ENCODE measurements at places on chromosomes 5 and 9.
A peak's percentile ranks its signal among the peaks of the same experiment; 100 is the strongest.

- no peak for DNase-seq
These were observed 218.7 kb downstream of the MELK start for GRCh38 chr9:36791222-36791950.

GRCh38 chr9:115923903-115924668 is 229.5 kb upstream of the PAPPA start:
- no peak for DNase-seq

DNA sequence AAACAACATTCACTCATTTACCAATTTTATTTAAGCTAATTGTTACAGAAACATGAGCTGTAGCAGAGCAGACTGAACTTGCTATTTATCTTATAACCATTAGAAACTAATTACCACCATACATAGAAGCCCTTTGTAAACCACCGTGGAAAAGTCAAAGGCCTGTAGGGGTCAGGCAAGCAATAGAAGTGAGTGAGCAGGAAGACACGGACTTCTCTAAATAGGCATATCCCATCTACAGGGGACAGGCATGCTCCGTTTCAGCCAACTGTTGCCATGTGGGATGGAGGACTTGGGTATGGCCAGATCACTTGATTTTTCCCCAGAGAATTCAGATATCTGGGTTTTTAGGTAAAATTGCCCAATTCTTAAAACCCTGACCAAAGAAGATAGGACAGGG is 44.8 kb downstream of the PRRC1 start:
- peak; percentile 52 for DNase-seq

- DNase-seq, result no peak
These were observed 353.1 kb upstream of the IRX2 start for GRCh38 chr5:3104429-3105060.

GRCh38 chr9:69671311-69671878 is 776 bp downstream of the APBA1 start:
- DNase-seq, result peak; percentile 76

DNA sequence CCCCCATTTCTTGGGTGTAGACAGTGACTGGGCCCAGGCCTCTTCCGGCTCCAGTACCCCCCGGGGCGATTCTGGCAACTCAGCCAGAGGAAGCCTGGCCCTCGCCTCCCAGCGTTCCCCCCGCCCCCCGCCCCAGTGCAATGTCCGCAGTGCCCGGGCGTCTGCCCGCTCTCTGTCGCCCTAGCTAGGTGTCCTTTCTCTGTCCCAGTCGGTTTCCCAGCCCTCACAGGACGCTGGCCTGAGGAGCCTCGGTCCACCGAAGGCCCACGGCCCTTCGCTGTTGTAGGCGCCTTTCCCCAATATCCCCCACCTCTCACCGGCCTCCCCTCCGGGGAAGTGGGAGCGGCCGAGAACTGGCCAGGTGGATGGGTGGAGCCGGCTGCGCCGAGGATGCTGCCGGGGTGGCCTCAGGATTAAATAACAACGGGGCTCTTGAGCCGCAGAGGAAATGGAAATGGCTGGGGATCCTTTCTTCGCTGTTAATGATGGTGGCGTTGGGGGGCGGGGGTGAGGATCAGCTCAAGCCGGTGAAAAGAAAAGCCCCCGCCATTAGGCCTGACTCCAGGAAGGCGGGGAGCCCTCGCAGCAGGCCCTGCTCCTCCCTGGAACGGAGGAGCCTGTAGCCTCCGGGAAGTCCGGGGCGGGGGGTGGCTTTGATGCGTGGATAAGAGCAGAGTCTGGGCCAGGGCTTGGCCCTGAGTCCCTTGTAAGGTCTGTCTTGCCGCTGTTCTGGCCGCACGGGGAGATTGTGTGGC is 1.1 kb upstream of the SPRY4 start:
- DNase-seq, result peak; percentile 86

DNA sequence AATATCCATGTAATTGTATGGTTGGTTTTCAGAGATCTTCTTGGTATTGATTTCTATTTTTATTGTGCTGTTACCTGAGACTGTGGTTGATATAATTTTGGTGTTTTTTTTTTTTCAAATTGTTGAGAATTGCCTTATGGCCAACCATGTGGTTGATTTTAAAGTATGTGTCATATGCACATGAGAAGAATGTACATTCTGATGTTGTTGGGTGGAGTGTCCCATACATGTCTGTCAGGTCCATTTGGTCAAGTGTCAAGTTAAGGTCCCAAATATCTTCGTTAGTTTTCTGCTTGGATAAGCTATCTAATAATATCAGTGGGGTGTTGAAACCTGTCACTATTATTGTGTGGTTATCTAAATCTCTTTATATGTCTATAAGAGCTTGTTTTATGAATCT is 160.0 kb upstream of the ITGA1 start:
- DNase-seq, result no peak

DNA sequence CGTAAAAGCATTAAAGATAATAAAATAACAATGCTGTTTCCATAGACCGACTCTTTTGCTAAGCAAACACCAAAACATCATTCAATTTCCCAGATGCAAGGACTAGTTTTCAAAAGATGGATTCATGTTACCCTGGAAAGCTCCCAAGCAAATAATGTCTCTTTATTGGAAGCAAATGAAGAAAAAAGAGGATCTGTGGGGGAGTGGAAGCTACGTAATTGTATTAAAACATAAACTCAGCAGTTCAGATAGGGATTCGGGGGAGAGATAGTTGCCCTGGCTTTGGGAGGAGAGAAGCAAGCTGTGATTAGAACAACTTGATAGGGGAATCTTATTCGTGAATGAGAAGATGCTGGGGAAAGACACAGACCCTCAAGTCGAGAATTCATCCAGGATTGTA is 491.0 kb upstream of the CLINT1 start:
- DNase-seq, result peak; percentile 95

DNA sequence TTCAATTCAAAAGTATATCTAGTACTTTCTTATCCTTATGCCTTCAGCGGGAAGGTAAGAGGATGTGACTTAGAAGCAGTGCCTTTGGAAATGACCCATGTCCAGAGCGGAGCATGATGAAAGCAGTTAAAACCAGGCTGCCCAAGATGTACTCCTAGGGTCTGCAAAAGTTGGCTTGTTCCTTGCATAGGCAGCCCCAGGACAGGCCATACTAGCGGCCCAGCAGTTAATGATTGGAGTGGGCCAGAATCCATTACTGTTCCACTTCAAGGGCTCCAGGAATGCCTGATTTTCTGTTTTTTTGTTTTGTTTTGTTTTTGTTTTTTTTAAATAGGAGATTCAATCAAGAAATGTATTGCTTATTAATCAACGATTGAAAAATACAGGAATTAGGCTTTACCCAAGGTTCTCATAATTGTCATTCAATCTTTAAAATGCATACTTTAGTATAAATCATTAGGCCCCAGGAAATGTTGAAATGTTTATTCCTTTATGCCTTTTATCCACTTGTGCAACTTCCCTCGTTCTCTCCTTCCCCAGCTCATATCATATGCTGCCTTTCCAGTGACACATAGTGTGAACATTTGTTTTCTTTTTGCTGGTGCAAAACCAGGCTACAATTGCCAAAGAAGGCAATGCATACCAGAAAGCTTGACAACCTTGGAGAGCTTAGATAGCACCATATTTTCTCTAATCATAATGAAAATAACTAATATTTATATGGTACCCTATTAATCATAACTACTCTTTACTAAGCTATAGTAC is 190.8 kb downstream of the ARHGEF28 start:
- DNase-seq, result no peak

GRCh38 chr9:93475856-93476255 is 22.5 kb upstream of the FAM120AOS start:
- DNase-seq, result no peak

GRCh38 chr5:108747111-108747773 is 455 bp upstream of the FER start:
- DNase-seq, result no peak

DNA sequence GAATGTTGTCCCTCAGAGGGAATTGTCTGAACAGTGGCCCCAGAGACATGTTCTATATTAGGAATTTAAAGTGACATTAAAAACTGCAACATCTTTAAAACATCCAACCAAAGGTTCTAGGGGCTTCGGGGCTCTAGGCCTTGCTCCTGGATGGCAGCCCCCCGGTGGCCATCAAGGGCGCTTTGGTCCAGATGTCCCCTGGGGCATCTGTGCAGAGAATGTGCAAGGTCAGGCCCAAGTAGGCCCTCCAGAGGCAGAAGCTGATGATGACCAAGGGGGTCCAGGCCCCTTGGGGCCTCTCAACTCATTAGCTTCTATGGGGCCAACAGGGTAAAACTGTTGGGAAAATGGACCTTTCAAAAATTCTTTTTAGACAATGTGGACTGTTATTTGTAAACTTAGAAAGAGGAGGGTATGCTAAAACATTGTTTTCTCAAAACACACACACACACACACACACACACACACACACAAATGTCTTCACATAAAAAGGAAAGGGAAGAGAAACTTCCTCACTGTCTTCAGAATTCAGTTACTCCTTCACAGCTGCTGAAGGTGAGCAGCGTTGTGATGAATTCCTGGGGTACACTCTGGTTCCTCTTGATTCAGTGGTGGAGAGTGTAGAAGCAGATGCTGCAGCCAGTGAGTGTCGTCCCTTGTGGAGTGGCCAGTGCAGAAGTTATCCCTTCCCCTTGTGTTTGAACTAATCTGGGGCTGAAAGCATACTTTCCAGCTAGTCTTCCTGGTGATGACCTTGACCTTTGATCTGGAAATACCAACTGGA is 125.2 kb downstream of the WDR41 start:
- no peak for DNase-seq

- peak; percentile 78 for DNase-seq
These were observed 787.3 kb upstream of the WWC1 start for GRCh38 chr5:167503926-167504720.

DNA sequence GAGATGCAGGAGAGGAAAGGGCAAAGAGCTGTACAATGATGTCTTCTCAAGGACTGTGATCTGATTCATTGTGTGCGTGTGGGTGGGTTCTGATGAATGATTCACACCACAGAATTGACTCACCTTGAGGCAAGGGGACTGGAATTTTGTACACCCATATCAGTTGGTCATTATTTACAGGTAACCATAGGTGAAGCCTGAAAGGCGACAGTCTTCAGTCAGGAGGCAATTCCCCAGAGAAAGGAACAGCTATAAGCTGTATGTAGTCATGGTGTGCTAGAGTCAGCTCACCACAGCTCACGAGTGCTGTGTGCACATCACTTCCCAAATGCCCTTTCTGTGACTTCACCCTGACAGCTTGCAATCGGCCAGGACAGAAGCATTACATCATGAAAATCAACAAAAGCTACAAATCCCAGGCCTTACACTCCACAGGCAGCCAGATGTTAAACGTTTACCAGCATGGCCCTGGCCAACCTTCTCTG is 87.6 kb upstream of the RPS23 start:
- no peak for DNase-seq

GRCh38 chr9:123457583-123457982 is 101.6 kb downstream of the CRB2 start:
- DNase-seq, result peak; percentile 90

DNA sequence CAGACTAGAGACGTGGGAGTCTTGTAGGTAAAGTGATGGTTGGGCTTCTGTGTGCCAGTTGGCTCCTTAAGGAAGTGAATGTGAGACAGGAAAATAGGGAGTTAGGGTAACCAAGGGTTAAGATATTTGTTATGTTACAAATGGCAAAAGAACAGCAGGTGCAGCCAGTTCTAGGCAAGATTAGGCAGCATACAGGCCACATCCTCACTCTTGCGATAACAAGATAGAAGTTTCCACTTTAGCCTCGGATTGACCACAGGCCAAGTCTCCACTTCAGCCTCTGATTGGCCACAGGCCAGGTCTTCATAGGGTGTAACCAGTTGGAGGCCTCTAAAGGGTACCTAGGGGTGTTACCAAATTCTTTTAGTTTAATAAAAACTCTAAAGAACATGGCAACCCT is 54.6 kb upstream of the ABCA1 start:
- DNase-seq, result no peak

DNA sequence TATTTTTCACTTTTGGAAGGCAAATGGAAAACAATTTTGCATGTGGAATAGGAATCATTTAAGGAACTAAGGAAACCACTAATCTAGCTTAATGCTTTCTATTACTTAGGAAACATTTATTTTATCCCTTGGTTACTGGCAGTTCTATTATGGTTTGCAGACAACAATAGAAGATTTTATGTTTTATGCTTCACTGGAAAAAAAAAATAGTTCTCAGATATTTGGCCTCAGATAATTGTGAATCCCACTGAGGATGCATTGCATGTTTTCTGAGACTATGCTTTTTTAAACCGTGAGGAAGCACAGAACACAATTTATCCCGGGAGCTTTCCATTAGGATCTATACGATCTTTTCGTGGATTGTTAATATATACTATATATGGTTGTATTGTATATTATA is 356.9 kb downstream of the CSNK1G3 start:
- peak; percentile 90 for DNase-seq

DNA sequence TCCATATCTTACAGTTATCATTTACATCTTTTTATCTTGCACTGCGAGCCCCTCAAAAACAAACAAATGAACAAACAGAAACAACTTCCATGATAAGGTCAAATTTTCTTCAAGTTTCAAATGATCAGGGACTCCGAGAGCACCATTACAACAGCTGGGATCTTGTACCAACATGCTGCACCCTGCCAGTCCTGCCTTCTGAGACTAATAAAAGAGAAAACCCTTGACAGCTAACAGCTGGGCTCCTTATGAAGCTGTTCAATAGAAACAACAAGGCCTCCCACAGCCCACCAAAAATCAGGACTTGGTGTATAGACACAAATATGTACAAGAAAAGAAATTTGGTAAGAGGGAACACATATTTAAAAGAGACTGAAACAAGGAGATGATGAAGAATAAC is 985.3 kb upstream of the DMAC1 start:
- DNase-seq, result peak; percentile 37

- DNase-seq, result peak; percentile 69
These were observed 17.1 kb upstream of the ANXA6 start for GRCh38 chr5:151174612-151175101.

DNA sequence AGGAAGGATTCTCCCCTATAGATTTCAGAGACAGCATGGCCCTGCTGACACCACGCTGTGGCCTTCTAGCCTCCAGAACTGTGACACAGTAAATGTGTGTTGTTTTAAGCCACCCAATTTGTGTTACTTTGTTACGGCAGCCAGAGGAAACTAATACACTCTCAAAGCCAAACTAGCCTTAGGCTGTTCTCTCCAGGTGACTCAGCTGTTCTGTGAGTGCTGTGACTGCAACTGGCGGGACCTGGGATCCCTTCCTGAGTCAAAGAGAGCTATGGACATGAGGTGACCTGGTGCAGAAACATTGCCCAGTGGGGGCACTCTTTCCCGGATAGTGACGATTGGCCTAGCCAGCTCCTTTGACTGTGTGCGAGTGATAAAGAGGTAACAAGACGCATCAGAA is 14.0 kb upstream of the MLANA start:
- DNase-seq, result no peak

DNA sequence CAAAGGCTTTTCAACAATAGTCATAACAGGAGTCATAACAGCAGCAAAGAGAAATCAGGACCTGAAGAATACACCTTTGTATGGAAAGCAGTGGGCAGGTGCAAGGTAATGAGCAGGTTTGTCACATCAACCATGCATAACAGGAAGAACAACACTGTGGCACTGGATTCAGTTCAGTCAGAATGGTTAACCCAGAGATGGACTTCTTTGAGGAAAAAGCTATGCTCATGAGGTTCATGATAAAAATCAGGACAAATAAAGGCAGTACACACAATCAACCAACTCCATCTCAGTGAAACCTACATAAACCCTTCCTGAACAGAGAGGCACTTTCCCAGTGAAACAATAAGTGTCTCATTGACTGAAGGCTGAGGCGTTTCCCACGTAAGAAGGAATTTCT is 27.0 kb downstream of the ABITRAM start:
- DNase-seq, result no peak

GRCh38 chr5:117326997-117327396 is 752.4 kb upstream of the SEMA6A start:
- DNase-seq, result no peak
